ENCODE measurements at places on chromosomes 16 and 17.

GRCh38 chr16:54030451-54030850, 256.1 kb downstream of the IRX3 start:
- no peak for DNase-seq

- peak; percentile 55 for DNase-seq
These were observed 9.2 kb downstream of the PIGQ start for GRCh38 chr16:578870-579405.

DNA sequence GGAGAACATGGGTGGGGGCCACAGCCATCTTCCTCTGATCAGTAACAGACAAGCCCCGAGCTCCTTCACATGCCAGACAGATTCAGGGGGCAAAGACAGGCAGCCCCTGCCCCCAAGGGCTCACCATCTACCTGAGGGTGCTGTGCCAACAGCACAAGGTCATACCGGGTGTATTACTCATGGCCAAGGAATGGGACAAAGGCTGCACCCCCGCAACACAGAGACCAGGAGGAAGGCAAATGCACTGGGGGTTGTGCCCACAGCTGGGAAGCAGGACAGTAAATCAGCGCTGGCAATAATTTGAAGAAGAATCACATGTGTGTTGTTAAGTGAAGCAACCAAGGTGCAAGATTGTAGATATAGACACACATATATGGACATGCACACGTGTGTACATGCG, 137.1 kb downstream of the C16orf95 start:
- no peak for DNase-seq

GRCh38 chr16:50836121-50836621, 94.3 kb downstream of the CYLD start:
- no peak for DNase-seq

DNA sequence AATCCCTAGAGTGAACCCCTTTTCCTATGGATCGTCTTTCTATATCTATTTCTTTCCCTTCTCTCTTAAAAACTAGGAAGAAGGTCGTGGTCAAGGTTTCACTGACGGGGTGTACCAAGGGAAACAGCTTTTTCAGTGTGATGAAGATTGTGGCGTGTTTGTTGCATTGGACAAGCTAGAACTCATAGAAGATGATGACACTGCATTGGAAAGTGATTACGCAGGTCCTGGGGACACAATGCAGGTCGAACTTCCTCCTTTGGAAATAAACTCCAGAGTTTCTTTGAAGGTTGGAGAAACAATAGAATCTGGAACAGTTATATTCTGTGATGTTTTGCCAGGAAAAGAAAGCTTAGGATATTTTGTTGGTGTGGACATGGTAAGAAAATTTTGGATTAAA, 9.6 kb downstream of the CYLD start:
- no peak for DNase-seq

- no peak for DNase-seq
These were observed 22.9 kb downstream of the GDE1 start for GRCh38 chr16:19499006-19499405.

DNA sequence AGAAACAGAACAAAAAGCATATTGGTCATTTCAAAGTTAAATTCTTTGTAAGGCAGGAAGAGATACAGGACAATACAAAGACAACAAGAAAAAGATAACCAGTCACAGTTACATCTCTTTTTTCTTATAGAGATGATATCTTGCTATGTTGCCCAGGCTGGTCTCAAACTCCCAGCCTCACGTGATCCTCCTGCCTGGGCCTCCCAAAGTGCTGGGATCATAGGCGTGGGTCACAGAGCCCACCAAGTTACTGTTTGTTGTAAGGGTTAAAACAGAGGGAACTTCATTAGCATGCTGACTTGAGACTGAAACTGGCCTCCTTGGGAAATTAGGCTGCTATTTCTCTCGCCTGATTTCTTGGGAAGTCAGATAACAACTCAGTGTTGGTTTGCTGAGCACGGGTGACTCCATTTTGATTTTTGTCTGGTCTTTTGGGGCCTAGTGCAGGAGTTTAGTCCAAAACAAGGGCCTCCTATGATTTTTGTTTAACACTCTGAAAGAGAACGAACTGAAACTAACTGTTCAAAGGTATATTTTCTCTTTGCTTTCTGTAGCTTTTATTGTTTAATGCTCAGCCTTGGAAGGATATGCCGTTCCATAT, 31.5 kb upstream of the SEC14L1 start:
- no peak for DNase-seq

GRCh38 chr17:15649861-15650421, 30.4 kb upstream of the FBXW10B start:
- no peak for DNase-seq

GRCh38 chr16:81740169-81740568, 38.9 kb upstream of the PLCG2 start:
- DNase-seq = no peak

GRCh38 chr17:76095943-76096342, 7.6 kb downstream of the EXOC7 start:
- no peak for DNase-seq

GRCh38 chr16:31099860-31100638, 5.5 kb upstream of the VKORC1 start:
- DNase-seq = no peak

GRCh38 chr17:44159519-44160210, 10.8 kb upstream of the ASB16 start:
- peak; percentile 21 for DNase-seq

DNA sequence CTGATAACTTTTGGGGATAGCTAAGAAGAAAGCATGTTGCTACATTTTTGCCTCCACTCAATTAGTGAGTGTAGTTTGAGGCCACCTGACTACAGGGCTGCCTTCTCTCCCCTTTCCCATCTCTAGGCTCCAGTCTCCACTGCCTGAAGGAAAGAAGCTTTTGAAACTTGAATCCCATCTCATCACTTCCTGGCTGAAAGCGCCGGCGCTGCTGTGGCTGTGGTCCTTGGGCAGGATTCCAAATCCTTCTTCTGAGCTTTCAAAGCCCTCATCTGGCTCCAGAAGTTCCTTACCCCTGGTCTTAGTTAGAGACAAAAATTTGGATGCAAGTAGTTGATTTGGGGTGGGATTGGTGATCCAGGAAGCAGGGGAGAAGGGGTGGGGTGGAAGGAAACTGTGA, 119.4 kb downstream of the FOXL1 start:
- DNase-seq = no peak

DNA sequence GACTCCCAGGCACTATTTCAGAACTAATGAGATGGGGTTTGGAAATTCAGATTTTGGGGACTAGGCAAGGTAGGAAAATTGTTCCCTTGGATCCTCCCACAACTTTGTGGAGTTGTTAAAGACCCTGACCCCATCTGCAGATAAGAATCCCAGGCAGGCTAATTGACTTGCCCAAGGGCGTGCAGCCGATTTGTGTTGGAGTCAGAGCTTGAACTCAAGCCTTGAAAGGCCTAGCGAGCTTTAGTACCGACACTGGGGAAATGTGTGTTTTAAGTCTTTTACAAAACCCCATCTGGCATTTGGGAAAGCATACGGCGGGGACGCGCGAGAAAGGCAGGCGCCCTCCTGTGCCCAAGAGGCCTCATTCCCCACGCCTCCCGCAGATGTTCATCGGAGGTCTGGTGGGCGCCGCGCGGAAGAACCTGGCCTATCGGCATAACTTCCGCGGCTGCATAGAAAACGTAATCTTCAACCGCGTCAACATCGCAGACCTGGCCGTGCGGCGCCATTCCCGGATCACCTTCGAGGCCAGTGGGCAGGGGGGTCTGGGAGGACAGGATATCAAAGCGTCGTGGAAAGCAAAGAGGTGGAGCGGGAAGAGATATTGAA, 4.3 kb downstream of the CNTNAP1 start:
- DNase-seq = no peak

GRCh38 chr16:29809850-29810698, 1.9 kb upstream of the PRRT2 start:
- no peak for DNase-seq

DNA sequence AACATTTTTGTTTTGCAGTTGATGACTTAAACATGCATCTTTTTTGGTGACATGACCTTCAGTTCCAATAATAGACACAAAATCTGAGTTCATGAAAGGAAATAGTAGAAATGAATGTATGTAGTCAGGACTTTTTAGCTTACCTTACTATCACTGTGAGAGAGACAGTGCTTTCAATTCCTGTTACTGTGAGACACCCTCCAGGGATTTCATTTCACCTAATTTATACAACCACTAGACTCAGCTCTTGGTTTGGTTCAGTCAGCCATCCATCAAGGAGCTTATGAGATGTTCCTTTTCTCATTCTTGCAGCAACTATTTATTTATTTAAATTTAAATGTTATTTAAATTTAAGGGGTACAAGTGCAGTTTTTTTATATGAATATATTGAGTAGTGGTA, 77.9 kb downstream of the MAP2K4 start:
- no peak for DNase-seq

DNA sequence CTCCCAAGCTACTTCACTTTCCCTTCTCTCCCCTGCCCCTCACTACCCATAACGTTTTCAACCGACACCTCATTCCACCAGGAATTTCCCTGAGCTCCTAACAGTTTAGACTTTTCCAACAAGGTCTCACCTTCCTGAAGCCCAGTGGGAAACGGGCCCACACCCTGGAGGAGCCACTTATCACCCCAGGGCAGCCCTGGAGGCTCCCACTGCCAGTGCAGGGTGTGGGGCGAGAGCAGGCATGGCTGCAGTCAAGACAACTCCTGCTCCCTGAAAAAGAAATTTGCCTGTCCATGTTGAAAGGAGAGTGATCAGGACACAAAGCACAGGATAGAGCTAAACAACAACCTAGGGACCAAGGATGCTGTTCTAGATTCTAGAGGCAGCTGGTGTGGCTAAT, 1.7 kb upstream of the CCNF start:
- DNase-seq = no peak

DNA sequence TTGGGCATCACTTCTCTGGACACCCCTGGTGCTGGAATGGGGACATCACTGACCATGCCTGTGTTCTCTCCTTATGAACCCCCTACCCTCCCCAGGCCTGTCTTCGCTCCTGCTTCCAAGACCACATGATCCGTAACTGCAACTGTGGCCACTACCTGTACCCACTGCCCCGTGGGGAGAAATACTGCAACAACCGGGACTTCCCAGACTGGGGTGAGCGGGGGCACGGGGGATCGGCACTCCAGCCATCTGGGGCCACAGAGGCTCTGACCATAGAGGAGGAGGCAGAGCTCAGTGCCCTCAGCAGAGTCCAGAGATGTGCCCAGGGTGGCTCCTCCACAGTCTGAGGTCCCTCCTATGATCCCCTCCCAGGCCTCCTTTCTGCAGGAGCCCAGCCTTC, 73.5 kb downstream of the SCNN1B start:
- DNase-seq = no peak

GRCh38 chr16:63192980-63193379, 1156.7 kb upstream of the CDH8 start:
- no peak for DNase-seq

- no peak for DNase-seq
These were observed 30.6 kb upstream of the FAAP100 start for GRCh38 chr17:81582749-81583148.

DNA sequence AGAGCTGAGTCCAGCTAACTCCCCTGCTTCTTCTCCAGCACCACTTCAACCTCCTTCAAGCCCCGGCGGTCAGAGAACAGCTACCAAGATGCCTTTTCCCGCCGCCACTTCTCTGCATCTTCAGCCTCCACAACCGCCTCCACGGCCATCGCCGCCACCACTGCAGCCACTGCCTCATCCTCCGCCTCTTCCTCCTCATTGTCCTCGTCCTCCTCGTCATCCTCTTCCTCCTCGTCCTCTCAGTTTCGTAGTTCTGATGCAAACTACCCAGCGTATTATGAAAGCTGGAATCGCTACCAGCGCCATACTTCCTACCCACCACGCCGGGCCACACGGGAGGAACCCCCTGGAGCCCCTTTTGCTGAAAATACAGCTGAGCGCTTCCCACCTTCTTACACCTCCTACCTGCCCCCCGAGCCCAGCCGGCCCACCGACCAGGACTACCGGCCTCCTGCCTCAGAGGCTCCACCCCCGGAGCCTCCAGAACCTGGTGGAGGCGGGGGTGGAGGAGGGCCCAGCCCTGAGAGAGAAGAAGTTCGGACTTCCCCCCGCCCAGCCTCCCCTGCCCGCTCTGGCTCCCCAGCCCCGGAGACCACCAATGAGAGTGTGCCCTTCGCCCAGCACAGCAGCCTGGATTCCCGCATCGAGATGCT, 7.1 kb downstream of the SETD1A start:
- no peak for DNase-seq

GRCh38 chr17:31392002-31392855, 754 bp downstream of the RAB11FIP4 start:
- no peak for DNase-seq

DNA sequence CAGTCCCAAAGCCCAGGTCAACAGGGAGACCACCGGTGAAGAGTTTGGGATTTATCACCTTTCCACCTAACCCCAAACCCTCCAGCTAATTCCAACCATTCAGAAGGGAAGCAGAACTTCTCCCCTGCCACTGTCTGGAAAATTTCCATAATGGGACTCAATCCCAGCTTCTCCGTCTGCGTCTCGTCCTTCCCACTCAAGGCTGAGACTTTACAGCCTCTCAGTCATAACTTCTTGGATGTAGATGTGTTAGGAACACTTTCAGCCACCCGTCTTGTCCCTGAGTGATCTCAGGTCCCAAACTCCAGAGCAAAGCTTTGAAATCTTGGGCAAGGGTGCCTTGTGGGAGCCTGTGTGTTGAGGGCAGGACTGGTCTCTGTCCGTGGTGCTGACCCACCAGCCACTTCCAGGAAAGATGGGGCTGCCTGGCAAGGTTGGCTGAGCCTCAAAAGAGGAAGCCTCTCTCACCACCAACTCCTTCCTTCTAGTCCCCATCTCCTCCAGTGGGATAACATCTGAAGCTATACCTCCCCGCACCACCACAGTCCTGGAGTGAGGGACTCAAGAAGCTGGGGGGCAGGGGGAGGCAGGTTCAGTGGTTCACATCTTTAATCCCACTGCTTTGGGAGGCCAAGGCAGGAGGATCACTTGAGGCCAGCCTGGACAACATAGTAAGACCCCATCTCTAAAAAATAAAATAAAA, 9.3 kb downstream of the GAS2L2 start:
- no peak for DNase-seq

GRCh38 chr17:62999736-63000135, 33.7 kb downstream of the TANC2 start:
- DNase-seq = no peak

DNA sequence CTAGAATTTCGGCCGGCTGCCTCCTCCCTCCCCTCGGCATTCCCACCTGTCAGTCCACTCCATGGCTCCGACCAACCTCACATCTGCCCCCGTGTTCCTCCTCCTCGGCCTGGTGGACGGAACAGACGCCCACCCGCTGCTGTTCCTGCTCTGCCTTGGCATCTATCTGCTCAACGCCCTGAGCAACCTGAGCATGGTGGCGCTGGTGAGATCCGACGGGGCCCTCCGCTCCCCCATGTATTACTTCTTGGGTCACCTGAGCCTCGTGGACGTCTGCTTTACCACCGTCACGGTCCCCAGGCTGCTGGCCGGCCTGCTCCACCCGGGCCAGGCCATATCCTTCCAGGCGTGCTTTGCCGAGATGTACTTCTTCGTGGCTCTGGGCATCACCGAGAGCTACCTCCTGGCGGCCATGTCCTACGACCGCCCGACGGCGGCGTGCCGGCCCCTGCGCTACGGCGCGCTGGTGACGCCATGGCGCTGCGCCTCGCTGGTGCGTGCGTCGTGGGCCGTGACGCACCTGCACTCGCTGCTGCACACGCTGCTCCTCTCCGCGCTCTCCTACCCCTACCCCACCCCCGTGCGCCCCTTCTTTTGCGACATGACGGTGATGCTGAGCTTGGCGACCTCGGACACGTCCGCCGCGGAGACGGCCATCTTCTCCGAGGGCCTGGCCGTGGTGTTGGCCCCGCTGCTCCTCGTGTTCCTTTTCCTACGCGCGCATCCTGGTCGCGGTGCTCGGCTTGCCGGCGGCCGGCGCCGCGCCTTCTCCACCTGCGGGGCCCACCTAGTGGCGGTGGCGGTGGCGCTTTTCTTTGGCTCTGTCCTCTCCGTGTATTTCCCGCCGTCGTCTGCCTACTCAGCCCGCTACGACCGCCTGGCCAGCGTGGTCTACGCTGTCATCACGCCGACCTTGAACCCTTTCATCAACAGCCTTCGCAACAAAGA, at the start of gene OR3A2:
TSS of gene OR3A2 (minus strand) at position 440 of the 948 bp plus-strand sequence.
- peak; percentile 34 for DNase-seq

Measured in activated CD4-positive, alpha-beta T cell treated with anti-CD3 and anti-CD28 coated beads, Interleukin-2, amount 50 U/mL, for 4 hours (primary cell).